ENCODE measurements at places on chromosomes 5 and 9.

GRCh38 chr9:130597228-130597627 lies 17.9 kb downstream of the FUBP3 start:
- DNase-seq, result no peak

GRCh38 chr9:111873901-111874300 lies 22.7 kb upstream of the UGCG start:
- no peak for DNase-seq

DNA sequence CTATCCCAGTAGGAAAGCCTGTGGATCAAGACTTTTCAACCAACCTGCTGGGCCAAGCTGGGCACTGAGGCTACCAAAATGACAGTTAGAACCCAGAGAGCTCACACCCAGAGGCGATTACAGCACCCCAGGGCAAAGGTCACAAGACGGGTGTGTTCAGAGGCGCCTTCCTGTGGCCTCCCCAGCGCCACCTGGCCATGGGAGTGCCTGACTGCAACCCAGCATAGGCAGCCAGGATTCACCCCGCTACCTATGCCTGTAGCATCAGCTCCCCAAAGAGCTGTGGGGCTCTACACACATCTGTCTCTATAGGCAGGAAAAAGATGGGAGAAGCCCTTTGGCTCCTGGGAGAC lies 33.5 kb downstream of the PDGFRB start:
- DNase-seq, result no peak

GRCh38 chr5:30932273-30933017 lies 261.0 kb upstream of the CDH6 start:
- no peak for DNase-seq

GRCh38 chr5:178545176-178545575 lies 45.0 kb downstream of the COL23A1 start:
- DNase-seq, result no peak

GRCh38 chr5:137935190-137935589 lies 45.9 kb downstream of the PKD2L2 start:
- no peak for DNase-seq

- no peak for DNase-seq
These were observed 186.9 kb upstream of the CD180 start for GRCh38 chr5:67383451-67383850.

DNA sequence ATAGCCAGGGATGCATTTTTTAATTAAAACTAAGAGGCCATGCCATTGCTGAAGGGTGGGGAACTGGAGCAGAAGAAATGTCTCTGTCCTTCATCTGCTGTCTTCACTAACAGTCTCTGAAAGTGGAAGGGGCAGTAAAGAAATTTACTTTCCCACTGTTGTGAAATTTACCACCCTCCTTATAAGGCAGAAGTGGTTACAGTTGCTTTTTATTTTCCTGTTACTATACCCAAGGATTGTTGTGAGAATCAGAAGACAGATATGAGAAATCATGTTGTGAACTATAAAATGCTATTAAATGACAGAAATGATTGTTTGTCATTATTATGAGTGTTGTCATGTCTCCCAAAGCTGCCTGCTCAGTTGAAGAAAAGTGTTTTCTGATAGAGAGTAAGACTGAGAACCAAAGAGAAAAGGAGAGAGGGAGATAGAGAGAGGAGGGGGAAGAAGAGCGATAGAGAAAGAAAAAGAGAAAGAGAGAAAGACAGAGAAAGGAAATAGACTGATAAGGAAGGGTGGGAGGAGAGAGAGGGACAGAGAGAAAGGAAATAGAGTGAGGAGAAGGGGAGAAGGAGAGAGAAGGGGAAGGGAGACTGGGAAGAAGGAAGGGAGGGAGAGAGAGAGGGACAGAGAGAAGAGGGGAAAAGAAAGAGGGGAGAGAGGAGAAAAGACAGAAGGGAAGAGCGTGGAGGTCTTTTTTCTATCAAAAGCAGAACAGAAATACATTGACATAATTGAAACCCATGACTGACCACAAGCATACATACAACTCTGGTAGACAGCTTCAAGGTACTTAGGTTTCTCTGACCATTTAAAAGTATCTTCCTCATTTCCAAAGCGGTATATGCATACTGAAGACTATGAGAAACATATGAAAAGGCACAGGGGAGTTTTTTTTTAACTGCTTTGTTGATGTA lies 22.5 kb downstream of the SEC61B start:
- DNase-seq, result no peak

DNA sequence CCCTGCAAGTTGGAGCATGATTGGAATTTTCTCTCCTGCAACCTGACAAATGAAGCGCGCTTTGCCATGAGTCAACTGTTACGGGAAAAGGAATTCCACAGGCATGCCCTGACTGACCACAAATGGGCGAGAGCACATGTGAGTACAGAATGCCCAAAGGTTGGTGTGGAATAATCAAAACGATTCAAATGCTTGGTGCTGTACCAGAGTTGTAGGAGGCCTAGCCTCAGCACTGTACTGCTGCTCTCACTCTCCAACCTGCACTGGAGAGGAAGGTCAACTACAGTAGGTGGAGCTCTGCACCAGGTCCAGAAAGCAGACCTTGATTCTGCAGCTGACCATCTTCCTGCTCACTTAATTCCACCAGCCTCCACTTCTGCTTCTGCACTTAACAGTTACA lies 406.9 kb upstream of the ACTBL2 start:
- DNase-seq, result no peak

- DNase-seq, result no peak
These were observed 60.1 kb downstream of the OTULIN start for GRCh38 chr5:14724633-14725032.

- DNase-seq, result no peak
These were observed 79.3 kb upstream of the COL5A1 start for GRCh38 chr9:134562146-134562849.

DNA sequence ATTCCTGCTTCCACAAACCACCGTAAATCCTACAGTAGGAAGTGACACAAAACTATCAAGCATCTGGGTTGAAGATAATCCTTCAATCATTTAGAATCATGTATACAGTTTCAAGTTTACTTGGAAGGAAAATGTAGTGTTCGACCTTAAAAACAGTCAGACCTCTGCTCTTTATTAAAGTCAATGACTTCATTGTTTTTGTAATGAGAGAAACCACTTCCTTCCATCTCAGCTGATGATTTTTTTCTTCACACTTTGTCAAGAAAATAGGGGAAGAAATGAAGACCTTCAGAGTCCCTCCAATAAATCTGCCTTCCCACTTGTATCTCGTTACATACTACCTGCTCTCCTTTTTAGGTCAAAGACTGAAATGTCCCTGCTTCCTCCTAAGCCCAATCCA lies 30.1 kb downstream of the TUSC1 start:
- no peak for DNase-seq

- no peak for DNase-seq
These were observed 66.9 kb downstream of the SLC44A1 start for GRCh38 chr9:105311306-105311705.

DNA sequence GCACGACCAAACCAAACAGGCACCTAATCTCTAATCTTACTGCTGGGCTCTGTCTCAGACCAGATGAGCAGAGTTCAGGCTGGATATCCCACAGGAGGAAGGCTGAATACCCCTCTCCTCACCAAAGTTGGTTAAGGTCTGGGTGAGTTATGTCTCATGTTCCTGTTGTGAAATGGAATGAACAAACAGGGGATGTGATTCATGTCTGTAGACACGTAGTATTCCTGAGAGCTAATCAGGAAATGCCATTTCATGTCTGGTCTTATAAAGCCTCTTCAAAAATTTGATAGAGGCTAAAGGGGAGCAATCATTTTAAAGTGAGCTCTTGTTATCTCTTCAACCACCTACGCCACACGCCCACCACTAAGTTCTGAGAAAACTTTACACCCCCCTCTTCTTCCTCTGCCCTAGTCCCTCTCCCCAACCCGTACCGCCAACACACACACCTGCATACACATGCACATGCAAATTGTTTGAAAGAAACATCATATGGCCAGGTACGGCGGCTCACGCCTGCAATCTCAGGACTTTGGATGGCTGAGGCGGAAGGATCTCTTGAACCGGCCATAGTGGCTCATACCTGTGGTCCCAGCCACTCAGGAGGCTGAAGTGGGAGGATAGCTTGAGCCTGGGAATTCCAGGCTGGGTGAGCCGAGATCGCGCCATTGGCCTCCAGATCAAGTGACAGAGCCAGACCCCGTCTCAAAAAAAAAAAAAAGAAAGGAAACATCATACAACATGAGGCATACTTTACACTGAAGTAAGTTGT lies 69.8 kb upstream of the RAI14 start:
- DNase-seq, result no peak

GRCh38 chr5:126998895-126999570 lies 31.3 kb downstream of the MARCHF3 start:
- DNase-seq, result no peak
